ENCODE measurements at places on chromosomes 6 and 20. TPM values are rescaled to one million over a fixed set of nuclear protein-coding genes. Genes with fewer than 3 reads are reported as not detected.

- peak; percentile 79 for DNase-seq
These were observed 302.5 kb downstream of the DHX35 start for GRCh38 chr20:39264506-39265172.

Gene COL9A1
- not detected for total RNA-seq

Gene NINL
- total RNA-seq = not detected

Gene RWDD2A
- total RNA-seq = 1.7 TPM

DNA sequence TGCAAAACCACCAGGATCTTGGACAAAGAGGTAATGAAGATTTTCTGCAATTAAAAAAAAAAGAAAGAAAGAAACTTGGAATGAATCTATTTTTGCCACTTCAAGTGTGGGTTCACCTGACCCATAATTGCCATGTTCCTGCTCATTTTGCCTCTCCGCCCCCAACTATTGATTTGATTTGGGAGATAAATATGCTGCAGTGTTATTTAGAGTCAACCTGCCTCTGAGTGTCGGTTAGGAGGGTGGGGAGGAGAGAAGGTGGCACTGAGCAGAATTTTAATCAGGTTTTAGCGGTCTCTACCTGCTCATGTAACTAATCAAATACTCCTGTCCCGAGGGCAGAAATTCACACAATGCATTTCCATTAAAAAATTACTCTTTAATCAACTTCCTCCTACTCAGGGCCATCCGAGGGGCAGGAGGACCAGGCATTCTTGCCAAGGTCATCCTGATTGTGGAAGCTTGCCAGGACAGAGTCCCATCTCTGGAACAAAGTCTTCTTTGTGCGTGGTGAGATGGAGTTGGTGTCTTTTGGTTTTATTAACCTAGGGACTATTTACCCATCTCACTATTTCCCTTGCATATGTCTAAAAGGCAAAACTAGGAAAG is 300.1 kb downstream of the CDH26 start:
- DNase-seq = no peak

DNA sequence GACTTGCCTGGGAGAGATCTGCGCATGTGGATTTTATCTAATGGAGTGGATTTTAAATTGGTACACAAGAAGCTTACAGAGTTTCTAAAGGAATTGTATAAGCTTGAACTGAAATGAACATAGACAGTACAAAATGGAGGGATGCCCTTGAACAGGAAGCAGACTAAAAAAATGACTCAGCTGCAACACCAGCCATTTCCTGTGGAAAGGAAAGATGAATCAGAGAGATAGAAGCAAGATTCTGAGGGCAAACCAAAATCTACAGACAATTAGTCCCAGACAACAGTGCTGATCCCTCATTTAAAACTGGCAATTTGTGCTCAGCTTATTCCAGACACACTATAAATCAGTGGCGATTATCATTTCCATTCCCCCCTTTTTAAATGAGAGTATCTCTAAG is 114.6 kb upstream of the TCF21 start:
- DNase-seq = peak; percentile 86

DNA sequence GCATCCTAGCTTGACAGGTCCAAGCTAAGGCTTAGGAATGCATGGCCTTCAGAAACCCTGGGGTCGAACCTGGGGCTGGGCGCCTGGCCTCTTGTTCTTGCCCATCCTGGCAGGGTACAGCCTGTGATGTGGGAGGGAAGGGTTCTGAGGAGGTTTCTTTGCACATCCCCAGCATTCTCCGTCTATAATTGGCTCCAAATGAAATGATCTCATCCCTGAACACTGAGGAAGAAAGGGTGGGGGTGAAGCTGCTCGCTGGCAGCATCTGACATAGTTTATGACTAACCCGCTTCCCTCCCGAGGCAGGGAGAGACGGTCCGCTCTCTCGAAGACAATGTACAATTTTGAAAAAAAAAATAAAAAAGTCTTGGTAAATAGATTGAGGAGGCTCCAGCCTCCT is 67.1 kb upstream of the ZNFX1 start:
- DNase-seq = peak; percentile 92

Gene PROKR2
- not detected for total RNA-seq

Gene FAM217A
- not detected for total RNA-seq

Gene POFUT1
- 82.3 TPM for total RNA-seq

DNA sequence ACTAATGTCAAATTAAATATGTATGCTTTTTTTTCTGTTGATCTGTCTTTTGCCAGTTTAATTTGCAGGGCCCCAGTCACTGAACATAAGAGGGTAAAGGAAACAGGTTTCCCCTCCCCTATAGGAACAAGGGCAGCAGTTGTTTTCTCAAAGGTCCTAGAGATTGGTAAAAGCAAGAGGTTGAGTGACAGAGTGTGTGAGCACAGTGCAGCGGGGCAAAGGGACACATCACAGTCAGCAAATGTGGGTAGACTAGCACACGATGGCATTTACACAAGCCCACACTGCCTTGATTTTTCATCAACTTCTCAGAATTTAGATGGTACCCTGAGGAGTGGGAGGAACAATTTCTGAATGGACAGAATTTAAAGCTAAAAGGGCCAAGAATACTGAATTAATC is 138.7 kb upstream of the MYLIP start:
- no peak for DNase-seq

DNA sequence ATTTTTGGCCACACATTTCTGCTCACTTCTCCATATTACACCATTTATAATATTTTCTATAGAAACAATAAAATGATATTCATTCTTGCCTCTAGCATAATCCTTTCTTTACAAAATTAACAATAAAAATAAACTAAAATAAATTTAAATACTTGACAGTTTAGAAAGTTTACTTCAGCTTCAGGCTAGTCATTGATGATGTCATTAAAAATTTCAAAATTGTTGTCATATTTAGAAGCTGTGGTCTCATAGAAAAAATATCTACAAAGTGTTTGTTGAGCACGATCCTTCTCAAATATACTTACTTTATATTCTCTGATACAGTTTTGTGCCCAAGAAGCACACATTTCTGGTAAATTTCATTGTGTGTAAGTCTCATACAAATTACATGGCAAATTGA is 717.4 kb upstream of the CITED2 start:
- DNase-seq = no peak

GRCh38 chr20:39619271-39619785 is 657.2 kb downstream of the DHX35 start:
- DNase-seq = no peak

DNA sequence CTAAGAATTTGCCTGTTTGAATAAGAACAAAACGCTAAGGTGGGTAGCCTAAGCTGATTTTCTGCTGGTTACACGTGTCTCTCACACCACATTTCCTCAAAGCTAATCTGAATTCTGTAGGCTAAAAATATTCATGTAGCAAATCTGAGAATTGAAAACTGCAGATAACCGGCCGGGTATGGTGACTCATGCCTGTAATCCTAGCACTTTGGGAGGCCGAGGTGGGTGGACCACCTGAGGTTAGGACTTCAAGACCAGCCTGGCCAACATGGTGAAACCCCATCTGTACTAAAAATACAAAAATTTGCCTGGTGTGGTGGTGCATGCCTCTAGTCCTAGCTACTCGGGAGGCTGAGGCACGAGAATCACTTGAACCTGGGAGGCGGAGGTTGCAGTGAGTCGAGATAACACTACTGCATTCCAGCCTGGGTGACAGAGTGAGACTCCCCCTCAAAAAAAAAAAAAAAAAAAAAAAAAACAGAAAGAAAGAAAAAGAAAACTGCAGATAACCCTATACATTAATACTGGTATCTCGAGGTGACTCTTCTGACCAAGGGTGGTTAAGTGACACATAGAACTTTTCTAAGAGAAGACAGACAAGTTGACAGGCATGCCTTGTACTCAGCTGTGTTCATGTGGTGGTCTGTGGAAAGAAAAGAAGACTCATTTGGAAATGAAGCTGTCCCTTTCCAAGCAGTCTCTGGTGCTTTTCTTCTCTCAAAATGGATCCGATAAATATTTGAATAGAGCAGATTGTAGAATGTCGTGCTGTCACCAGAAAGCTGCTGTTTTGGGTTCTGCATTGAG is 24.7 kb upstream of the ASXL1 start:
- no peak for DNase-seq

GRCh38 chr20:46557231-46557956 is 6.9 kb upstream of the OCSTAMP start:
- DNase-seq = peak; percentile 62

- no peak for DNase-seq
These were observed 131.4 kb downstream of the SYCP2 start for GRCh38 chr20:59802018-59802417.

Gene PRRC2A
- 115 TPM for total RNA-seq

DNA sequence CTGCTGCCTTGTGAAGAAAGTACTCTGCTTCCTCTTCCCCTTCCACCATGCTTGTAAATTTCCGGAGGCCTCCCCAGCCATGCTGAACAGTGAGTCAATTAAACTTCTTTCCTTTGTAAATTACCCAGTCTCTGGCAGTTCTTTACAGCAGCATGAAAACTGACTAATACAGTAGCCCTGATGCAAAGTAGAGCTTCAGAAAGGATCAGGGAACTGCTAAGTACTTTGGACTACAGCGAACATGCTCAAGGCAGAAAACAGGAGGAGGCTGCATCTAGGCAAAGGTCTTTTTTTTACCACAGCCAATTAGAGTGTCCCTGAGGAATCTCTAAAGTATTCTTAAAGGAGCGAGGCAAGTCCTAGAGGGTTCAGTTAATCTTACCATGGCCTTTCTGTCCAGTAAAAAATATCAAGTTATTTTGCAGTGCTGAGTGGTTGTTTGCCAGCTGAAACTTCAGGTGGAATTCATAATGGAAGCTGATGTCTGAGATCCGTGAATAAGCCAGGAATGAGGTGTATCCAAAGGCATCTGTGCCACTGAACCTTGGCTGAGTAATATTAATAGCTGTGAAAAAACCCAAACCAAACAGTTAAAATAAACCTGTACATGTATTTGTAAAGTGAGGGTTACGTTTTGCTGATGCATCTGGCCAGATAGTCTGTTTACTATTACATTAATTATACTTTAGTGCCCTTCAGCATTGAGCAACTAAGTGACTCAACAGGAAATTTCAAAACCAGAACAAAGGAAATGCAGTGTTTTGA is 170.4 kb downstream of the PHF3 start:
- peak; percentile 90 for DNase-seq

GRCh38 chr6:96787846-96788580 is 49.3 kb downstream of the GPR63 start:
- DNase-seq = no peak

Gene ECT2L
- total RNA-seq = not detected

Gene RBPJL
- total RNA-seq = not detected

GRCh38 chr20:7856756-7857155 is 83.5 kb downstream of the HAO1 start:
- peak; percentile 96 for DNase-seq

Gene CAP2
- total RNA-seq = 8.4 TPM

- no peak for DNase-seq
These were observed 15.6 kb upstream of the UBE2J1 start for GRCh38 chr6:89368107-89368506.

Gene ERVFRD-1
- total RNA-seq = not detected

GRCh38 chr6:14664621-14665315 is 547.2 kb downstream of the CD83 start:
- no peak for DNase-seq

- DNase-seq = peak; percentile 67
These were observed 1.5 kb downstream of the VARS2 start for GRCh38 chr6:30915591-30915946.

- DNase-seq = no peak
These were observed 32.1 kb downstream of the BEND3 start for GRCh38 chr6:107083047-107083768.

GRCh38 chr6:75796723-75797122 is 47.7 kb downstream of the MYO6 start:
- no peak for DNase-seq

GRCh38 chr6:124963416-124963785 is 1.2 kb downstream of the RNF217 start:
- DNase-seq = peak; percentile 41

- no peak for DNase-seq
These were observed 68.9 kb downstream of the BMP7 start for GRCh38 chr20:57197352-57198131.

DNA sequence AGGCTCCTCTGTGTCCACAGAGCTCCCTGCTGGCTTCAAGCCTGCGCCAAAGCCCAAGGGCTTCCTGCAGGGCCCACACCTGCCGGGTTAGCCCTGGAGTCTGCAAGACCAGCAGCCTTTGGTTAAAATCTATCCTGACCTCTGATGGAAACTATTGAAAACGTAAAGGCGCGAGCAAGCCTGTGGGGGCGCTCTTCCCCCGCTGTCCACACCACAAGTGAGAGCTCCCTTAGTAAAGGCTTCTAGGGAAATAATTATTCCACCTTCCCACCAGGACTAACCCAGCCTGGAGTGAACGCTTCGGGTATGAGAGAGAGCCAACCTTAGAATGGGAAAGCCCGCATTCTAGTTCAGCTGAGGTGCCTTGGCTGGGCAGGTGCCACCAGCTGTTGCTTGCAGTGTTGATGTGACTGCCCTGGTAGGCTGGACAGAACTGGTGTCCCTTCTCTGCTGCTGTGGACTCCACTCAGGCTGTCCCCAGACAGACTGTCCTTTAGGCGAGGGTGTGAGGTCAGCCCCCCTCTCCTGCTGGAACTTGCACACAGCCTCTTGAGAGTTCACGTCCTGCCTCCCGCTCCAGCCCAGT is 68.7 kb downstream of the SYTL3 start:
- no peak for DNase-seq

Measured in HT1080 (cell line).